ENCODE measurements at places on chromosomes 1 and 21.

- DNase-seq, result no peak
Measured at GRCh38 chr21:31888936-31889371, 16.1 kb downstream of the HUNK start.

GRCh38 chr1:233631810-233632405 lies 18.0 kb downstream of the KCNK1 start:
- DNase-seq, result no peak

DNA sequence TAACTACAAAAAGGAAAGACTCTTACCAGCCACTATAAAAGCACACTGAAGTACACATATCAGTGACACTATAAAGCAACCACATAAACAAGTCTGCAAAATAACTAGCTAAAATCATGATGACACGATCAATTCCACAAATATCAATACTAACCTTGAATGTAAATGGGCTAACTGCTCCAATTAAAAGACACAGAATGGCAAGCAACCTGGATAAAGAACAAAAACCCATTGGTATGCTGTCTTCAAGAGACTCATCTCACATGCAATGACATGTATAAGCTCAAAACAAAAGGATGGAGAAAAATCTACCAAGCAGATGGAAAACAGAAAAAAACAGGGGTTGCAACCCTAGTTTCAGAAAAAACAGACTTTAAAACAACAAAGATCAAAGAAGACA lies 59.7 kb upstream of the LYPLAL1 start:
- DNase-seq, result no peak

DNA sequence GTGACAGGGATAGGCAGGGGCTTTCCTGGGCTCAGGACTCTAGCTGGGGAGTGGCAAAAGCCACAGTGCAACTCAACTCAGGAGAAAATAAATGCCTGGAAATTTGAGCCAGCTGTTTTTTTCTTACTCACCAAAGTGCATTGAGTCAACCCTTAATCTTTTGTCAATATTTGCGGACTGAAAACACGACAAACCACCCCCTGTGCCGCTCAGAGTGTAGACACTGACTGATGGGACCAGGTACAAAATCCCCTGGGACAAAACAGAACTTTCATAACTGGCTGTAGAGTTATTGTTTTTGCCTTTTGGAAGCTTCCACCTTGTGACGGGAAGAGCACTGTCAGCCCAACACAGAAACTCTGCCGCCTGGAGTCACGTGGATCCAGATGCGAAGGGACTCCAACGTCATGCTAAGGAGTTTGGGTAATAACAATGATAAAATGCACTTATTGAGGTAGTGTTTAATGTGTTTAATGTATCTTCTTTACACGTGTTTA lies 164.6 kb downstream of the PLPP3 start:
- no peak for DNase-seq

- no peak for DNase-seq
Measured at GRCh38 chr1:241842565-241842964, 5.4 kb upstream of the EXO1 start.

DNA sequence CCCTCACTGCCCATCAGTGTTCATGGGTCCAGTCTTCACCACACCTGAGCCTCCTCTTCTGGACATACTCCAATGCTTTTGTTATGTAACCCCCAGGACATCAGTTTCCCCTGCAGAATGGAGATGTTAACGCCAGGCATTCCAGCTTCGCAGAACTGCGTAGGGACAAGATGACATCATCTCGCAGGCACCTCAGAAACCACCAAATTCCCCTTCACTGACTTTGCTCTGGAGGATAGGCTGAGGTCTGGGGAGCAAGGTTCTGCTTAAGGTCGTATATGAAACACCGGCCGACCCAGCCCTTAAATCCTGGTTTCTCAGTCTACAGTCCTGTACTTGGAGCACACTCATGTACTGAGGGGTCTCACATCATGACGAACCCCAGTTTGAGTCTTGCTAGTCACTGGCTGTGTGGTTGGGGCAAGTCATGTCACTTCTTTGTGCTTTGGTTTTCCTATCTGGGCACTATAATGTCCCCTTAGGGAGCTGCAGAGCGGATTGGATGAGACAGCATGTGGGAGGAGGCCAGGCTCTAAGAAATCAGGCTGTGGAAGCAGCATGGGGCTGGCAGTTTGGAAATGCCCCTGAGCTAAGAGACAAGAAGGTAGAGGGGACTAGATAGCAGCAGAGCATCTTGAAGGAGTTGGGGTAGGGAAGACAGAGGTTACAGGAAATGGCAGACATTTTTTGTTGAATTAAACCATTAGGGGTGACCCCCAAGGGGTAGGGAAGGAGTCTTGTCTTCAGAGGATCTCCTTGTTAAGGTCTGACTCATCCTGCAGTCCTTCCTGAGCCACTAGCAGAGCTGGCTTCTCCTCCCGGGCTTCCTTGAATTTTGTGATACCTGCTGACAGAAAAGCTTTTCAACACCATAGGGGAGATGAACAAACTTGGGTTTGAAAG lies 138.3 kb downstream of the FOXD2 start:
- no peak for DNase-seq

- DNase-seq, result no peak
Measured at GRCh38 chr1:237327061-237327460, 285.1 kb downstream of the RYR2 start.

- DNase-seq, result no peak
Measured at GRCh38 chr1:229266832-229267500, 3.9 kb upstream of the RAB4A start.

GRCh38 chr1:46613661-46614603 lies 2.7 kb downstream of the MOB3C start:
- peak; percentile 9 for DNase-seq

DNA sequence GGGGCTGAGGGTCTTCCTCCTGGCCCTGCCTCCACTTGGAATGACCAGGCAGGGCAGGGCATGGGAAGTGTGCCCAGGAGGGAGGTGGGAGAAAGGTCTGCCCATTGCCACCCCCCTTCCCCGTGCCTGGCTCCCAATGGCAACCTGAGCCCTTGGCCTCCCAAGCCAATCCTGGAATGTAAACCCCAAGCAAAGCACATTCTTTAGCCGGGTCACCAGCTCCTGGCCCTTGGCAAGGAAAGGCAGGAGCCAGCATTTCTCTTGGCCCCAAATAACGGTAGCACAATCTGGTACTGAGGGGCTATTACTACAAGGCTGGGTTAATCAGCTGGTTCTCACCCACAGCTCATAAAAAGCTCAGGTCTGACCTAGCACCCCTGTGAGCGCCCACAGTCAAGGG lies 6.9 kb upstream of the NUAK2 start:
- no peak for DNase-seq

GRCh38 chr1:241560146-241560848 lies 28.1 kb downstream of the KMO start:
- no peak for DNase-seq

DNA sequence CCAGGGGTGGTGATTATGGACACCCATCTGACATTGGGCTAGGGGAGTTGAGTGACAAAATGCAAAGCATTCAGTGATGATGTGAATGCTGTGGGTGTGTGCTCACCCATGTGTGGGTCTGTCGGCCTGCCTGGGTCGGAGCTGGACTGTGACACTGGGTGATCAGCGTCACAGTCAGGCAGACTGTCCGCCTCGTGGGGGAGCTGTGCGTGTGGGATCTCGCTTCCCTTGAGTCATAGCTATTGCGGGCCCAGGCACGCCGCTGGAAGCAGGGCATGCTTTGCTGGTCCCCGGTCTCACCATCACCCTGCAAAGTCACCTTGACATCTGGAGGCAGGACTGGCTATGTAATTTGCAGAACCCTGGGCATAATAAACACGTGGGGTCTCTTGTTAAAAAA lies 156.9 kb upstream of the IGSF21 start:
- DNase-seq, result no peak

DNA sequence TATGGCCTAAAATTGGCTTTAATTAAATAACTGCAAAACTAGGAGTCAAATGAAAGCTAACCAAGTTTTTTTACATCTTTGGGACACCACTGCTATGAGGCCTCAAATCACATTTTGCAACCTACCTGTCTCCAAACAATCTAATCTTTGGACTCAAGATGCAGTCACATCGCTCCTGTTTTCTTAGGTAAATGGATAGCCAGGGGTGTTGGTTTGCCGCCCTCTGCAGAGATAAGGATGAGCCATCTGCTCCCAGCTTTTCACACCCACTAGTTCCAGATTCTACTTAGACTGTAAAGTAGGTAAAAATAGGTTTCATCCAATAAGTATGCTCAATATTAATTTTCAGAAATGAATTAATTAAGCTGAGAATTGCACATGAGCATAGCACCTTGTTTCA lies 456.5 kb downstream of the KIF26B start:
- DNase-seq, result no peak

GRCh38 chr1:186781730-186782129 lies 47.0 kb upstream of the PLA2G4A start:
- no peak for DNase-seq

- no peak for DNase-seq
Measured at GRCh38 chr1:203120325-203121153, 7.0 kb upstream of the ADORA1 start.

GRCh38 chr1:57908147-57908890 lies 484.5 kb upstream of the DAB1 start:
- DNase-seq, result no peak
